NCI-H510A (cell line): ENCODE measurements at places on chromosomes 6 and 20.

GRCh38 chr6:33030245-33030644, 20.9 kb upstream of the HLA-DOA start:
- no peak for DNase-seq

DNA sequence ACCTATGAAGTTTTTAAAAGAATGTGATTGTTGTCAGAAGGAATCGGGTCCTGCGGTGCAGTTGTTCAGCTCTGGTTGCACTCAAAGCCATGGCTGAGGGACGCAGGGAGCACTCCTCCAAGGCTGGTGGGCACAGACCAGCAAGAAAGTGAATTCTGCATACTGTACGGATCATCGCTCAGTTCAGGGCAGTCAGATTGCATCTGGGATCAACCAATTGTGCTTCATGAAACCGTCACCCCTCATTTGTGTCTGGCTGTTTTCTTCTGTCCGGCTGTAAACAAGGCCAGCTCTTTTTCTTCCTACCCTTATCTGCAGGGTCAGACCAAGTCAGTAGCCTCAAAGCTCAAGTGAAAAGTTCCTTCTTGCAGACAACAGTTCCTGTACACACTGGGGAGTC, 478.3 kb downstream of the TFAP2A start:
- no peak for DNase-seq

- DNase-seq: no peak
Measured at GRCh38 chr6:47648031-47648430, 50.3 kb upstream of the ADGRF4 start.

DNA sequence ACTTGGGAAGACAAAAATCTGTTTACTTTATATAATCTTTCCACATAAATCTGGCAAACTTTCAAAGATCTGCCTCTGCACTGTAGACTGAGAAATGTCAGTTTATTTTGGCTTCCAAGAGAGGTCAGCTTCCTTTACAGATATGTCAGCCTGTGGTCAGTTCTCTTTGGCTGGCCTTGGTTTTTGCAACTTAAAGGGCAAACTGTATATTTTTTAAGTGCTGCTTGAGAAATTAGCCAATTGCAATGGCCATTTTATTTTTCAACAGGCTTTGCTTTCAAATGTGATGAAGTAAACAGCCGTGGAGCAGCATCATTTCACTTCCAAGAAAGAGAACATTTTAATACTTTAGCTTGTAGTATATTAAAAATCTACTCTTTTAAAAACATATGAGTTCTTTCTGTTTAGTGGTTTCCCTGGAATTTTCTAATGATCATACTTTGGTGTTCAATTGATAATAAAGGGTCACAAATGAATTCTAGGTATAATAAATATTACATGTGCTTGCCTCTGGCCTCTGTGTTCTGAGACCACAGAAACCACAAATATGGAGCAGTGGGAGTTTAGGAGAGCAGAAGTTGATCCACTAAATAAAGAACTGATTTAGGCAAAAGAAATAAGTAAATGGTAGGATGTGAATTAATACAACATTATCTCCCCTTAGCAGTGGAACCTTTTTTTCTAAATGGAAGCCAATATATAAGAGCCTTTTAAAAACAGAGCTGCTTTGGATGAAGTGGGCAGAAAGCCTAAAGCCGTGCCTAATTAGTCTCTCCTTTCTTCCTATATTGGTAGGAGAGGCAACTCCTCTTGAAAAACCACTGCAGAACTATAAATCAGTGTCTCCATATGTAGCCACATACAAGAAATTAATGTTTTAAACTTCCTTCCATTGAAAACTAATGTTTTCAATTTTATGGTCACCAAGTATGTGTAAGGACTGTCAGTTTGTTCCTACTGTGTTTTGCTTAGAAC, 16.2 kb downstream of the ADGRB3 start:
- DNase-seq: no peak

GRCh38 chr6:151290877-151291721, 51.3 kb downstream of the AKAP12 start:
- DNase-seq: no peak

DNA sequence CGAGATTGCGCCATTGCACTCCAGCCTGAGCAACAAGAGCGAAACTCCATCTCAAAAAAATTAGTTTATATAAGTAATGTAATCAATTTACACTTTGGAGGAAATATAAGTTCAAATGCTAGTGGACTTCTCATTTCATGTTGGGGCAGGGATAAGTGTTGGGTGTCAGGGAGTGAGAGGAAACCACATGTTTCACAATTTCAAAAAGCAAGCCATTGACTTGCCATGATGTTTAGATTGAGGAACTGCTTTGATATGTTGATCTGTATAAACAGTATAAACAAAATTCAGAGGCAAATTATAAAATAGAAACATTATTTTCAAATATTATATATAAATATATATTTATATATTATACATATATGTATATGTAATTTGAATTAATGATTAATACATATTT, 42.7 kb downstream of the FILIP1 start:
- DNase-seq: no peak

- no peak for DNase-seq
Measured at GRCh38 chr6:11770546-11771466, 7.8 kb downstream of the ADTRP start.

DNA sequence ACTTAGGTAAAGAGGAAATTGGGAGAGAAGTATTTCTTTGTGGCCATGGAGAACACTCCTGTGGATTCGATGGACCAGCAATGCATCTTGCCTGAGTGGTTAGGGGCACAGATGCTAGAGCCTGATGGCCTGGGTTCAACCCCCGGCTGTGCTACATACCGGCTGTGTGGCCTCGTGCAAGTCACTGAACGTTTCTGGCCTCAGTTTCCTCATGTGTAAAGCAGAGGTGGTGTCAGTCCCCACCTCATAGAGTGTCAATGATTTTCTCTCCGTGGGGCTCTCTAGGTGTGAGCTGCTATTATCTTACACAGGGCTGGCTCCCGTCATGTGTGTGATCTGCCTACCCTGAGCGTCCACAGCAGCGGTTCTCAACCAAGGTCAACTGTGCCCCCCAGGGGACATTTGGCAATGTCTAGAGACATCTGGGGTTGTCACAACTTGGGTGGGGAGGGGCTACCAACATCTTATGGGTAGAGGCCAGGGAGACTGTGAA, 50.0 kb upstream of the PTPN1 start:
- no peak for DNase-seq

GRCh38 chr6:11798096-11798495, 19.5 kb upstream of the ADTRP start:
- DNase-seq: no peak

DNA sequence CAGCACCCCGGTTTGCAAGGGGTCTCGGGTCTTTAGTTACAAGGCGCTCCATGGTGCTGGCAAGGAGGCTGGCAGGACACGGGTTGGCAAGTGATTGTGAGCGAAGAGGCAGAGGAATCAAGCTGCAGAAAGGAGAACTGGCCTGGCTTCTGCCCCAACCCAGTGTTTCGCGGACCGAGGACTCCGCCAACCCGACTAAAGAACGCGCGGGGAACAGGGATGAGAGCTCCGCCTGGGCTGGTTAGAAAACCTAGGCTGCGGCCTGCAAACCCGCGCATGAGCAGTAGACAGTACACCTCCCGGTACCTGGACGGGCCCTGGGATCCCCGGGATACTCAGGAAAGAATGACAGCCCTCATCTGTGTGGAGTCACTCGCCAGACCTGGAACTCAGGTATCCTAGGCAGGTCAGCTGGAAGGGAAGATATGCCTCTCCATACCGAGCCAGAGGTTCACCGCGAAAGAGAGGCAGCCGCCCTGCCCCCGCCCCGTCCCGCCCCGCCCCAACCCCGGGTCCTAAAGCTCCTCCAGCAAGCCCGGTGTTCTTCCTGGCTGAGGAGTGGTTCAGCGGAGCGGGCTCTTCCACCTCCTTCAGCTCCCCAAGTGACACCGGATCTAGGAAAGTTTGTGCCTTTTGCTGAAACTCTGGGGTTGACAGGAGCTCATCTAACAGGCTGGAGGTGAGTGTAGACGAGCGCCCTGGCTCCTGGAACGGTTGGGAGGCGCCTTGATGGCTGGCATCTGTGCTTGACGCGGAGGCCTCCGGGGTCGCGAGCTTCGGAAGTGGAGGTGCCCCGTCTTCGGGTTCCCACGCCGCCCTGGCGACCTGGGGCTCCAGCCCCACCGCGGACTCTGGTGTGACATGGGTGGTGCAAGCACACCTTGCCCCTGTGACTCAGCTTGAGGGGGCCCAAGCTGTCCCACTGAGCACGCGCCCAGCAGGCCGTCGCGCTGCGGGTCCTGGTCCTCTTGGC, 1847.3 kb upstream of the DEFB115 start:
- DNase-seq: no peak

GRCh38 chr6:108942556-108943492, 94.6 kb downstream of the ARMC2 start:
- no peak for DNase-seq

- no peak for DNase-seq
Measured at GRCh38 chr20:51758978-51759544, 9.1 kb downstream of the ATP9A start.

- DNase-seq: no peak
Measured at GRCh38 chr6:107707346-107708275, 116.5 kb downstream of the SCML4 start.

DNA sequence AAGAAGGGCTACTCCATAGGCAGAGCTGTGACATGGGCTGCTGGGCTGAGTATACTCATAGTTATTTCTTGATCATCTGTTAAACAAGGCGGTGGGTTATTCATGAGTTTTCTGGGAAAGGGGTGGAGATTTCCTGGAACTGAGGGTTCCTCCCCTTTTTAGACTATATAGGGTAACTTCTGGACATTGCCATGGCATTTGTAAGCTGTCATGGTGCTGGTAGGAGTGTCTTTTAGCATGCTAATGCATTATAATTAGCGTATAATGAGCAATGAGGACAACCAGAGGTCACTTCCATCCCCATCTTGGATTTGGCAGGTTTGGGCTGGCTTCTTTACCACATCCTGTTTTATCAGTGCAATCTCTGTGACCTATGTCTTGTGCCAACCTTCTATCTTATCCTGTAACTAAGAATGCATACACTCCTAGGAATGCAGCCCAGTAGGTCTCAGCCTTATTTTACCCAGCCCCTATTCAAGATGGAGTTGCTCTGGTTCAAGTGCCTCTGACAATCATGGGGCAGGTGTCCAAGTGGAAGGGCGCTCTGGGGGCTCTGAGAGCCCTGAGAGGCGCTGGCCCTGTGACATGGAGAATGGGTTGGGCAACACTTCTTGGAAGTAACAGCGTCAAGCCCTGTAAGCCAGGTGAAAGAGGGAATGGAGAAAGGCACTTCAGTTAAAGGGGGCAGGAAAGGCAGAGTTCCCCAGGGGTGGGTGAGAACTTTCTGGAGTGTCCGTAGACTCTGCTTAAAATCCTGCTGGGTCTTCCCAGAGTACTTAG, 354.2 kb upstream of the SULF2 start:
- no peak for DNase-seq

DNA sequence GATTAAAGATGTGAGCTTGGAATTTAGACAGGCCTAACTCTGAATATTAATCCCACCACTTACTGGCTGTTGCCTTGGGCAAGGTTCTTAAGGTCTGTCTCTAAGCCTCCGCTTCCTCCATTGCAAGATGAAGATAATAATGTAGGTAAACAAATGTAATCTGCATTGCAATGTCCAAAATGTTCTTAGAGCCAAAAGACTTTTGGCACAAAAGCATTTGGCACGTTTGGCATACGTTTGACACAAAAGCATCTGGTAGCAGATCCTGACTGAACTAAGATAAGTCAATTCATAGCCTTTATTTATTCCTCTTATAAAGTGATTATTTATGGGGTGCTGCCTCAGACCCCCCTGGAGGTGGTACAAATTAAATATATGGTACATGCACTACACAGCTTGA, 229.9 kb upstream of the STXBP5 start:
- no peak for DNase-seq

- DNase-seq: no peak
Measured at GRCh38 chr20:57089699-57090144, 176.7 kb downstream of the BMP7 start.

DNA sequence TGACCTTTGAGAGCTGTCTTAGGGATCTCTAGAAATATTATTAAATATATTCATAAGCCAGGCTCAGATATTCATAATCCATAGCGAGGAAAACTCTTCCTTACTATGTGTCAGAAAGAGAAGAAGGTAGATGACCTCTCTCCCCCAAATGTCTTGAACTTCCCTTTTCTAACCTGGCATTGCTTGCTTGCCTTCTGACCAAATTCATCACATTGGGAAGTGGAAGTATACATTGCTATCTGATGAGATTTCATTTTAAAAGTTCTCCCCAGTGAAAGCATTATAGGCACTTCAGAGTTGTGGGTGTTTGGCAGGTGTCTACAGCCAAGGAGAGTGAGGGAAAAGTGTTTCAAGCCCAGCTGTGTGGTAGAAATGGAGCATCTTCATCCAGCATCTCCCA, 197.3 kb downstream of the ZFAND3 start:
- no peak for DNase-seq

DNA sequence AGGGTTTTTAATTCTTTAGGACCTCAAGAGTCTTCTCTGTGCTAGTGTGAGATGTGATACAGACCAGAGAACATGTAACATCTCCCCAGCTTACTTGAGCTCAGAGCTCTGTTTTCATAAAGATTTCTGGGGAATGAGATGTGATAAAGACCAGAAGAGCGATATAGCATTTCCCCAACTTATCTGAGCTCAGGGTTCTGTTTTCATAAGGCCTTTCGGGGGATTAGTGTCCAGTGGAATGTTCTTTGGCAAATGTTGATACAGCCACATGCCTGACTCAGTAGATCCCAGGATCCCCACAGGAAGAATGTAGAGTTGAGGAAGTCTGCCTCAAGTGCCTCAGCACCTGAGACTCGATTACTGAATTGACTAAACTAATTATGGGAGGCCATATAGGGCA, 18.7 kb upstream of the TOP1 start:
- no peak for DNase-seq

DNA sequence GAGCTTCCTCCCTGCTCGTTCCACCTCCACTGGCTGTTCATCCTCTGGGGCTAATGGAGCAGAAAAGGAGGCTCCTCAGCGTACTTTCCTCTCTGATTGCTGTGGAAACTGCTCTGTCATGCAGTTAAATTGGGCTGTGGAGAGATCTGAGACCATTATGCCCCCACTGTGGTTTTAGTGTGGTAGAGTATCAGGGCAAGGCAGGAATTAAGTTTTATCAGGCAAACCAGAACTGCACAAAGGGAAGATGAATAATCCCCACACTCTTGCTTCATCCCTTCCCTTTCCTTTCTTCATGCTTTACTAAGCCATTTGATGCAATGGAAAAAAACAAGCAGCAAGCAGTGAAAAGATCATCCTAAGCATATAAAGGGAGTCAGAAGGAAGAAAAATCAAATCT, 11.9 kb upstream of the ME1 start:
- DNase-seq: no peak

GRCh38 chr6:140202964-140203515, 828.6 kb upstream of the CITED2 start:
- DNase-seq: no peak

DNA sequence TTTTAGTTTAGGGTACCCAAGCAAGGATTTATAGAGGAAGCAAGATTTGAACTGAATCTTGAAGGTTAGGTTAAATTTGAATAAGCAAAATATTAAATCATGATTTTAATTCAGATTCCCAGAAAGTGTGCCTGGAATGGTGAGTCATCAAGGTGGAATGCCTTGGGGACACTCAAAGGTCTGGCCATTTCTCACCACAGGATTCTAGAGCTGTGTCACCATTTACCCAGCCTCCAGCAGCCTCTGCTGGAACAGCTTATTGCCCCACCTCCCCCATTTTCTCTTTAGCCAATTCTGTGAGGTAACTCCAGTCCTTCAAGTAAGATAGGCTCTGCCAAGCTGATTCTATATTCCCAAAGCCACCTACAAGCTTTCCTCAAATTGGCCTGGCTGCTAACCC, 181.4 kb downstream of the SIM1 start:
- no peak for DNase-seq
